ENCODE measurements at places on chromosomes 6 and 20.

- DNase-seq = no peak
Measured at GRCh38 chr6:6661684-6662083, 73.2 kb downstream of the LY86 start.

DNA sequence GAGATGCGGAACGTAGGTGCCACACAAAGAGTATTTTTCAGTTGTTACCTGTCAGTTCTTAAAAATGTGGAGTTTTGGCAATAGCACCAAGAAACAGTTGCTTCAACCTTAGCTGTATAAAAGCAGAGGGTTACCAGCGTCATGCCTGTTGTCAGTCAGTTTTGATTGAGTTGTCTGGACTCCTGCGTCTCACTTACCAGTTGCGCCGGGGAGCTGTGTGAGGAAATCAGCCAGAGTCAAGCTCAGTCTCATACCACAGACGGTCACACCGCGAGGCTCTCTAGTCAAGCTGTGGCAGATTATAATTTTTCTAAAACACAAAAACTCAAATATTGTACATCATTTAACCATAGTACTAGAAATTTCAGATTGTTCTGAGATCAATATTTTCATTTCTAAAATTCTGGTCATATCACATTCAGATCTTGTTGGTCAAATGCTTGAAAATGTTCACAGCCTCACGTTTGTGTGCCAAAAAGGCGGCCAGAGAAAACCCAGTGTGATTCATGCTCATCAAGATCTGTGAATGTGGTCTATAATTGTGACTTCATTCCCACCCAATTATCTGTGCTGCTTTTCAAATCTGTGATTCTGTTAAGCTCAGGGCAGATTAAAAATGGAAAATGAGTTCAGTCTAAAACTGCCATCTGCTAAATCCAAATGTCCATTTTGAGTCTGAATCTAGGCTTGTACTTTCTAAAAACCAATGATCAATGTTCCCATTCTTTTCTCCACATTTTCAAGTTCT is 37.5 kb downstream of the SASH1 start:
- no peak for DNase-seq

DNA sequence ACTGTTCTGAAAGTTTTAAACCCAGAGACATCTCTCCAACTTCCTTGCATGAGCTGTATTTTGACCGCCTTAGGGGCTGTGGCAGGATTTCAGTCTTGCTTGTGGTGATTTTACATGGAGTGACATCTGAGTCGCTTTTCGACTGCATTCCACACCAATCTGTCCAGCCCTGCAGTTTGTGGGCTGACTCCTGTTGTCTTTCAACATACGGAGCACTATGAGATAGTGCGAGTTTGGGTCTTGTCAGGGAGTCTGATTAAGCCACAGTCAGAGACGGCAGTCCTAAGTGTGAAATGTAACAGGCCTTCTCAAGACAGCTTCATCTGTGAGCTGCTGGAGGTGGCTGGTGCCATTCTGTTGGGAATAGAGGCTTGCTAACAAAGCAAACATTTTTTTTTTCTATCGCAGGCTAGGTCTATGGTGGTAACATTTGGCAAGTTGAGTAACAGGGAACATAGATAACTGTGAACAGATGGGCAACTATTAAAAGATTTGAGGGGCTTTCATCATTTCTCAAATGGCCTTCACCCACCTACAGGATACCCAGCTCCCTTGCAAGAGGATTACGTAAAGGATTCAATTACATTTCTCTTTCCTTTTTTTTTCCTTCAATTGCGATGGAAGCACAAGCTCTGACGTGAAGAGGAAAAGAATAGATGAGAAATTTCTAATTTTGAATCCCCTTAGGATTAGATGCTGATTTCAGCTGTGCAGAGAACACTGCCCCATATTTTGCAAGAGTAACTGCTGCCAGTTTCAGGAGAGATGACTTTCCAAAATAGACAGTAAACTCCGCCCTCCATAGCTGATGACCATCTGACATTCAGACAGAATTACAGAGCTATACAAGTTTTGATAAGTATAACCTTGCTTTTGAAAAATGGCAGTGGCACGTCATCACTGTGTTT is 25.1 kb downstream of the CAP2 start:
- peak; percentile 55 for DNase-seq

DNA sequence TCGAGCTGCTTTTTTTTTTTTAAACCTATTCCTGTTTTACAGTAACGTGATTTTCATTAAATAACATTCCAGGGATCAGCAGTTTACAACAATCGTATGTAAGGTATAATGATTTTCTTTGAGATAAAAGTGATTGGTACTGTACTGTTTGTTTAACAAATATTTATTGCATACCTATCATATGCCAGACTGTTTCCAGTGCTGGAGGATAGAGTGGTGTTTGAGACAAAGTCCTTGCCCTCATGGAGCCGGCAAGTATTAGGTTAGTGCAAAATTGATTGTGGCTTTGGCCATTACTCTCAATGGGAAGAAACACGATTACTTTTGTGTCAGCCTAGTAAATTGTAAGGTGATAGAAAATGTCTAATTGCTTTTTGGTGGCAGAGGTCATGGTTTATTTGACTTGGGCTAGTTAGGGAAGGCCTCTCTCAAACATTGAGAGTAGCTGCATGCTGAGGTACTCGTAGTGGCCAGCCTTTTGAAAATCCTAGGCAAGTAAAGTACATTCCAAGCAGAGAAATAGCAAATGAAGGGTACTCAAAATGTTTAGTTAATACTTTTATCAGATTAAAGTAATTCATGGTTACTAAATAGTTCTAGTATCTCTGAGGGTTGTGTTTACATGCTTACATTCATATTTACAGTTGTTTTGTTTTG is 35.6 kb downstream of the PHF3 start:
- no peak for DNase-seq

DNA sequence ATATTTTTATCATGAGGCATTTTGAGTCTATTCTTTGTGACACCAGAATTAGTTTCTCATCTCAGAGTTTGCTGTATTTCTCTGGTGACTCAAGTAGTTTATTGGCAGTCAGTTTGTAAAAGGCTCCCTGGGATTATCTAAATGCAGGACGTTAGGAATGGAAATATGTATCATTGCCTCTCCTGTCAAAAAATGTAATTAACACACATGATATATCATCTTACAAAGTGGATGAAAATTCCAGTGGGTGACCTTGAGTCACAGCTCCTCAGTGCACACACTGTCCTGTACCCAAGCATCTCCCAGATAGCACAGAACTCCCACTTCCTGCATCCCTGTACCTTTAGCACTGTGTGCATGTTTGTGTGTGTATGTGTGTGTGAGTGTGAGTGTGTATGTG is 258.6 kb downstream of the LAMA2 start:
- DNase-seq = no peak

DNA sequence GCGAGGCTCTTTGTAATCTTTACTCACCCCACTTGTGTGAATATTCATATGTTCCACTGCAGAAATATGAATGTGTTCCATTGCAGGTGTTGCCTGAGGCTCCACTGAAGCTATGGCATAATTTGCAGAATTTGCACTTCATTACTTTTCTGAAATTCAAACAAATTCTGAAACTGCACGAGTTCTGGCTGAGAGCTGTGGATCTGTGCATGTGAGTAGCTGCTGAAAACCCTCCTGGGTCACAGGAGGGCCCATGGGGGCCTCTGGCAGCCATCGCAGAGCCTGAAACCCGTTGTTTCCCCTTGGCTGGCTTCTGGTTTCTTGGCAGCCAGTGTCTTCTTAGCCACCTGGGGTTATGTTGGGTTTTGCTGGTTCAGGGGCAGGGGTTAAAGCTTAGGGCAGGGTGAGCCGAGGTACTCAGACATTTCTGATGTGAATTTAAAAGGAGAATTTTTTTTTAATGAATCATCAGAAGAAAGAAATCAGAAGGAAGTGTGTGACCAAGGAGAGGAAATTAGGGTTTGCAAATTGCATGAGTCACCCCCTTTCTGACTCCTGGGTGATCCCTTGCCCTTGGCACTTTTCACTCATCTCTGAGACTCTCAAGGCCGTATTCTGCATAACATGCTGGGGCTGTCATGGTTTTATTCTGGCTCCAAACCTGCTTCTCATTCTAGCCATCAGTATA is 40.6 kb downstream of the TOX2 start:
- peak; percentile 81 for DNase-seq

GRCh38 chr6:138537106-138537505 is 37.8 kb upstream of the NHSL1 start:
- no peak for DNase-seq

- DNase-seq = no peak
Measured at GRCh38 chr6:155004576-155005372, 9.7 kb downstream of the TIAM2 start.

GRCh38 chr6:166004471-166004870 is 163.2 kb downstream of the TBXT start:
- no peak for DNase-seq

GRCh38 chr6:148226284-148226683 is 116.4 kb upstream of the SASH1 start:
- DNase-seq = no peak

- DNase-seq = no peak
Measured at GRCh38 chr20:47347661-47348435, 8.7 kb downstream of the ZMYND8 start.

GRCh38 chr20:4009309-4009708 is 6.0 kb downstream of the RNF24 start:
- DNase-seq = no peak

DNA sequence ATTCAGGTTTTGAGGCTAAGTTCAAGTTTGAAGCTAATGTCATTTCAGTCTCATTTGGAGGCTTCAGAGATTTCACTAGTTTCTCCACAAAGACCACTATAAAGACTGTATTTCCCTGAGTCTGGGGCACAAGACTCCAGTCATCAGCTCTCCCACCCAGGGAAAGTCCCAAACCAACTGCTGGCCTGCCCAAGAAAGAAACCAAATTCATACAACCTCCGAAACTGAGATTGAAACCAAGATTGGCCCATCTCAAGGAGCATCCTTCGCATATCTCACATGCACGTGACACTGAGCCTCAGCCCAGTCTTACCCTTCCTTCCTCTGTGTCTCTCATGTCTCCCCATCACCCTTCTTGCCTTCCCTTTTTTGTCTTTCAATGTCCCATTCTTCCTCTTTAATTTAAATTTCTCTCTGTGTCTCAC is 3.5 kb upstream of the LTA start:
- no peak for DNase-seq

DNA sequence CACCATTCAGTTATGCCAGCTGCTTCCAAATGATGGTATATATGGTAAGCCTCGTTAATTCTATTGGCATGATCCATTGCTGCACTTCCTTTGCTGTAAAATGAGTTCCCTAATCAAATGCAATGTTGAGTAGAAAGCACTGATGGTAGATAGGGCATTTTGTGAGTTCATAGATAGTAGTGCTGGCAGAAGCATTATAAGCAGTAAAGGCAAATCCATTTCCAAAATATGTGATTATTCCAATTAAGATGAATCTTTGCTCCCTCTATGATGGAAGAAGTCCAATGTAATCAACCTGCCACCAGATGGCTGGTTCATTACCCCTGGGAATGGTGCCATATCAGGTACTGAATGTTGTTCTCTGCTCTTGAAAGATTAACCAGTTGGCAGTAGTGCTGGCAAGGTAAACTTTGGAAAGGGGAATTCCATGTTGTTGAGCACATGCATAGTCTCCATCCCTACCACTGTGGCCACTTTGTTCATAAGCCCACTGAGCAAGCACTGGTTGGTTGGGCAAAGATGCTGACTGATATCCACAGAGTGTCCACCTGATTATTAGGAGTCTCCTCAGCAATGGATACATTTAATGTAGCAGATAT is 5.6 kb upstream of the TBPL1 start:
- no peak for DNase-seq
